ENCODE measurements at places on chromosomes 2 and 18. TPM values are rescaled to one million over a fixed set of nuclear protein-coding genes. Genes with fewer than 3 reads are reported as not detected.

The MALL gene
- total RNA-seq = 155 TPM

The SLC14A1 gene
- total RNA-seq = not detected

The CYS1 gene
- 1.3 TPM for total RNA-seq

The ATP6V1B1 gene
- 1.8 TPM for total RNA-seq

The SYT4 gene
- total RNA-seq = not detected

The IMPA2 gene
- 92.6 TPM for total RNA-seq

The POTEJ gene
- total RNA-seq = not detected

The FBXO36 gene
- 0.84 TPM for total RNA-seq

The CIB4 gene
- total RNA-seq = 0.42 TPM

The STARD6 gene
- total RNA-seq = not detected

The LRATD1 gene
- total RNA-seq = 0.09 TPM

The SLC16A14 gene
- total RNA-seq = 1.3 TPM

The CCDC178 gene
- not detected for total RNA-seq
